ENCODE measurements at places on chromosomes 6 and 20. TPM values are rescaled to one million over a fixed set of nuclear protein-coding genes. Genes with fewer than 3 reads are reported as not detected.

- no peak for DNase-seq
Measured at GRCh38 chr20:24691901-24692351, 222.5 kb downstream of the SYNDIG1 start.

- no peak for DNase-seq
Measured at GRCh38 chr6:122730334-122730733, 49.2 kb upstream of the FABP7 start.

HRH3 gene
- total RNA-seq = not detected

C6orf141 gene
- 6.1 TPM for total RNA-seq

DNA sequence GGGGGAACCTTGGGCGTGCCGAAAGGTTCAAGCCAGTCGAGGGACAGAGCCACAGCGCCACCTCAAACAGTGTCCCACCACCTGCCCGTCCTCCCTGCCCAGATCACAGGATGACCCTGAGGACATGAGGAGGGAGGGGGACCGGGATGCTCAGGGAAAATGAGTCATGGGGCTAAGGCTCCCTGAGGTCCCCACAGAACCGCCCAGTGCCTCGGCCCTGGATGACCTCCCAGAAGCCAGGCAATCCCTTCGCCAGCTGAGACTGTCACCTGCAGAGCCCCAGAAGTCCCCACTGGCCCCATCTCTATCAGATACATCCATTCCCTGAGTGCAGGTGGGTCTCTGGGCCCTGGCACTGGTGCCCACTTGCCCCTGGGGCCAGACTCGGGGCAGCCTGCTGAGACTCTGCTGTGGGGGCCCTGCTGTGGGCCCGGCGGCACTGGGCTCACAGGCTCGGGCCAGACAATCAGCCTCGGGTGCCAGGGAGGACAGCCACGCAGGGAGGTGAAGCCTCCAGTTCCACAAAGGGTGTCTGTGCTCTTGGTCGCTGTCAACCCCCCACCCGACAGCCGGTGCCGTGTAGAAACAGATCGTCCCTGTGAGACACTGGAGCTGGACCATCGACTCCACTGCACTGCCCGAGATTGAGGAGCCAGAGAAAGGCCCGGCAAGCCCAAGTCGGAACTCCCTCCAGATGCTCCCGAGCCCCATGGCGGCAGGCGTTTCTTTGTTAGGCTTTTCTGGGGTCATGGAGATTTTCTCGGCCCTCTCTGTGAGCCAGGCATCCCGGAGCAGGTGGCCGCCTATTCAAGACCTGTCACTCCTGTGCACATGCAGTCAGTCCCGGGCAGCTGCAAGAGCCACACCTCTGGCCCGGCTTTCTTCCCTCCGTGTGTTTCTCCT is 26.1 kb downstream of the PXDC1 start:
- DNase-seq = no peak

ANGPT4 gene
- total RNA-seq = 18.4 TPM
